ENCODE measurements at places on chromosomes 7 and 10. TPM values are rescaled to one million over a fixed set of nuclear protein-coding genes. Genes with fewer than 3 reads are reported as not detected.

GRCh38 chr7:98418636-98419315 lies 17.9 kb upstream of the BAIAP2L1 start:
- peak; percentile 64 for DNase-seq

- no peak for DNase-seq
Observed at GRCh38 chr10:99798031-99798430, 15.6 kb downstream of the ABCC2 start.

- DNase-seq: no peak
Observed at GRCh38 chr7:128045766-128046165, 14.5 kb upstream of the LRRC4 start.

- no peak for DNase-seq
Observed at GRCh38 chr10:17873946-17874345, 64.8 kb downstream of the MRC1 start.

GRCh38 chr7:40298421-40298820 lies 163.6 kb downstream of the SUGCT start:
- DNase-seq: no peak

DNA sequence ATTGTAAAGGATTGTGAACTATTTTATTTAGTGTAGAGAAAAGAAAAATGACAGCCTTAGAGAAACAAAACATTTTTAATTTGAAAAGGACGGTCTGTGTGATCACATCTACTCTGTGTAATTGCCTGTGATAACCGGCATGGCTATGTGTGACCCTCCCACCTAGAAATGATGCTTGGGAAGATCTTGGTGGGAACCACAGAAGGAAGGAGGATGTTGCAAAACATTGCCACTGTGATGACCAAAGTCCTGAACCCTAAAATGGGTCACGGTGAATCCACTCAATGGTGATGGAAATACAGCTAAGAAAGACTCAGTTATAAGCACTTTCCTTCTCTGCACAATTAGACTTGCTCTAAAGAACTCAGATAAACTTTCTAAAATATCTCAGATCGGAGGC lies 221.3 kb upstream of the FRMD4A start:
- no peak for DNase-seq

DNA sequence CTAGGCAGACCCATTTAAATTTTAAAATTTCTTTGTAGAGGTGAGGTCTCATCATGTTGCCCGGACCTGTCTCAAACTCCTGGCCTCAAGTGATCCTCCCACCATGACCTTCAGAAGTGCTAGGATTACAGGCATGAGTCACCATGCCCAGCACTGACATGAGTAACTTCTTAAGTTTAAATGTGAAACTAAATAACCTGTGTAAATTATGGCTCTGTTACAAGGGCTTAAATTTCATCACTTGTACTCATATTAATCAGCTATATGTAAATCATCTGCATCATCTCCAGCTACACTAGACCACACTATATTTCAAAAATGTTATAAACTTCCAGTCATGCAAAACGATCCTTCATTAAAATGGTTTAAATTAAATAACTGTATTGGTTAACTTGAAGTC lies 56.1 kb downstream of the ATAD1 start:
- peak; percentile 82 for DNase-seq

DNA sequence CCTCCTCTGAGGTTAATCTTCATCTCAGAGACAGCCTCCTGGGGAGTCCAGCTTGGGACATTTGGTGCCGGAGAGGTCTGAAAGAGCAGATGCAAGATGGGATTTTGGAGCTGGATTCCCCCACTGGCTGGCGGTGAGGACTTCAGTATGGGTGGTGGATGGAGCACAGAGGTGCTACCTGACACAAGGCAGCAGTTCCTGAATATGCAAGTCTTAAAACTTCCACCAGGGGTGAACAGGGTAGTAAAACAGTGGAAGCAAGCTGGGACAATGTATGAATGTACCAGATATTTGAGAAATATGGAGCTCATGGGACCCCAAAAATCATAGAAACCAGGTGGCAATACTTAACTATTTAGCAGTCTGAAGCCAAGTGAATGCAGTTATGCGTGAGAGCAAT lies 4.8 kb upstream of the TAF3 start:
- DNase-seq: no peak

GRCh38 chr7:111370002-111370401 lies 192.3 kb downstream of the IMMP2L start:
- no peak for DNase-seq

DNA sequence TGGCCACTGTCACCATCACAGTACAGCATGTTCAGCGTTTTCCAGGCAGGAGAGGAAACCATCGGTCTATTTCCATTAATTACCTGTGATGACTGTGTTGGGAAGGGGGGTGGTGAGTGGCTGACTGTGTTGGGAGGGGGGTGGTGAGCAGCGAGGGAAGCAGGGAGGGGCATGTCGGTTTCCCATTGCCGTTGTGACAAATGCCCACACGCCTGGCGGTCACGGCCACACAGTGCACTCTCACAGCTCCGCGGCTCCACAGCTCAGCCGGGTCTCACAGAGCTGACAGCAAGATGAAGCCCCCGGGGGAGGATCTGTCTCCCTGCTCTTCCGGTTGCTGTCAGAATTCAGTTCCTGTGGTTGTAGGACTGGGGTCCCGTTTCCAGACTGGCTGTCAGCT lies 39.0 kb downstream of the AP5Z1 start:
- DNase-seq: no peak

GRCh38 chr10:98168766-98169165 lies 34.3 kb downstream of the R3HCC1L start:
- DNase-seq: no peak

- no peak for DNase-seq
Observed at GRCh38 chr10:10855151-10855581, 162.5 kb upstream of the CELF2 start.

SFTPA2 gene
- not detected for total RNA-seq

SLC16A9 gene
- 1.3 TPM for total RNA-seq

SFXN3 gene
- 29.6 TPM for total RNA-seq

CCDC7 gene
- total RNA-seq: 5.5 TPM

BMPER gene
- total RNA-seq: not detected
